Stimulated activated CD8-positive, alpha-beta memory T cell treated with anti-CD3 and anti-CD28 coated beads, Interleukin-15, amount 100 ng/mL, for 4 hours (primary cell): ENCODE measurements at places on chromosomes 13 and 19.

GRCh38 chr13:43303033-43303729, 279.8 kb downstream of the DNAJC15 start:
- DNase-seq, result no peak

GRCh38 chr19:9877780-9878510, 42.8 kb downstream of the PIN1 start:
- DNase-seq, result no peak

DNA sequence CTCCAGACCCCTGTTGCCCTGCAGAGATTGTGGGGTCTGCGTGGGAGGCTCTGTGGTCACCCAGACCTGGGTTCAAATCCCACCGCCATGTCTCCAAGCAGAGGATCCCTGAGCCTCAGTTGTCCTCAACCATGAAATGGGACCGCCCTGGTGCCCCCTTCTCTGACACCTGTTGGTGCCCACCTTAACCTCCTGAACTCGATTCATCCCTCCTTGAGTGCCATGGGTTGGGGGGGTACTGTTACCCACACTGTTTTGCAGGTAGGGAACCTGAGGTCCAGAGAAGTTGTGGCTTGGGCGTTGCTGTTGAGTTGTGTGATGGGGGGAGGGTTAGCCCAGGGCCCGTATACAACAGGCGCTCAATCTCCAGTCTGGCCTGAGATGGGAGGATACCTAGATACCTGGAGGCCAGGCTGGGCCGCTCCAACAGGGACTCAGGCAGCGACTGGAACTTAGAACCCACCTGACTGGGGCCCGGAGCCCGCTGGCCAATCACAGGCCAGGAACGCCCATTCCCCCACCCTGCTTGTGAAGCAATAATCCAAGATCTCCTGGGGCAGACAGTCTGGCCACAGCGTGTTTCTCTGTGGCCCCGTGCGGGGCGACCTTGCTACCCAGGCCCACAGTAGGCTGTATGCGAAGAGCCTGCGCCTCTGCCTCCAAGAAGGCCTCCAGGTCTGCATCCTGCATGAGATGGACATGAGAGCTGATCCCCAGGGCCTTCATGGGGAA, 2.8 kb downstream of the ARID3A start:
- no peak for DNase-seq

- no peak for DNase-seq
These were observed 17.5 kb upstream of the TICAM1 start for GRCh38 chr19:4849019-4849418.

DNA sequence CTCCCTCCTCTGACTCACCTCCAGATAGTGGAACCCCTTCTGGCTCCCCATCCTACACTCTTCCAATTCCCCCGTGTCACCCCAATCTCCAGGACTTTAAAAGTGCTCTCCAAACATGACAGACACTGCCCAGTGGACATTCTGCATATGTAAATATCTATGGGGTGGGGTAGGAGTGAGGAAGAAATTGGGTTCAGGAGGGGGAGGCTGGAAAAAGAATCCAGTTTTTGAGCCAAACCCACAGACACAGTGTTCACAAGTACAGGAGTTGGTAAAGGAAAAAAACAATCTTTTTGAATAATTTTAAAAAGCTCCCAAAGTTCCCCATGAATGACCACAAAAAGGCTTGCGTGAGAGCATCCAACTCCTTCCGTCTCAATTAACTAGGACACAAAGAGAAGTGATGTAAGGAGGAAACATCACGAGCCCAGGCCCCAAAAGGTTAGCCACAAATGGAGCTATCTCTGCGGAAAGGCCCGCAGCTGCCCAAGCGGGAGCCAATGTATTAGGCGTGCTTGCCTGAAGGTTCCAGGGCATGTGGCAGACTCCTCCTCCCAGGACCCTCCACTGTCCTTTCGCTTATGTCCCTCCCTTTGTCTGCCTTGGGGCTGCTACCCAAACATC, 18.0 kb downstream of the ZC3H4 start:
- no peak for DNase-seq

GRCh38 chr19:19034204-19034624, 811 bp downstream of the ARMC6 start:
- DNase-seq, result peak; percentile 68

DNA sequence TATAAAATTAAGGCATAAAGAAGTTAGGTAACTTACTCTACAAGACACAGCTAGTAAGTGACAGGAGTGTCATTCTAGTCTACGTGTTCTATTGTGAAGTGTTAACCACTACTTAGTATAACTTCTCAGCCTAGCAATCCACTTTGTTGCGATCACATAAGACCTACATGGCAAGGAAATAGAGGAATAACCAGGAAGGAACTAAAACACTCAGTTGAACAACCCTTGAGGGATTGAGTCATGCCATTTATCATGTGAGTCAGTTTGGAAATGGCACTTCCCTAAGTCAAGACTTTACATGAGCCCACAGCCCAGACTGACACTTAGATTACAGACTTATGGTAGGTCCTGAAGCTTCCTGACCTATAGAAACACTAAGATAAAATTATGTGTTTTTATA, 279.5 kb upstream of the PCDH20 start:
- DNase-seq, result no peak

- peak; percentile 57 for DNase-seq
These were observed 1.5 kb upstream of the TRAPPC5 start for GRCh38 chr19:7678971-7679751.

- DNase-seq, result no peak
These were observed 43.0 kb downstream of the DIAPH3 start for GRCh38 chr13:60120617-60121336.

- DNase-seq, result no peak
These were observed 7.5 kb upstream of the DACH1 start for GRCh38 chr13:71874458-71874857.

- DNase-seq, result no peak
These were observed 27.2 kb downstream of the RCBTB2 start for GRCh38 chr13:48505597-48506091.

GRCh38 chr19:38893341-38893771, 6.1 kb downstream of the SIRT2 start:
- no peak for DNase-seq

GRCh38 chr19:729965-730668, 20.8 kb upstream of the MISP start:
- no peak for DNase-seq

DNA sequence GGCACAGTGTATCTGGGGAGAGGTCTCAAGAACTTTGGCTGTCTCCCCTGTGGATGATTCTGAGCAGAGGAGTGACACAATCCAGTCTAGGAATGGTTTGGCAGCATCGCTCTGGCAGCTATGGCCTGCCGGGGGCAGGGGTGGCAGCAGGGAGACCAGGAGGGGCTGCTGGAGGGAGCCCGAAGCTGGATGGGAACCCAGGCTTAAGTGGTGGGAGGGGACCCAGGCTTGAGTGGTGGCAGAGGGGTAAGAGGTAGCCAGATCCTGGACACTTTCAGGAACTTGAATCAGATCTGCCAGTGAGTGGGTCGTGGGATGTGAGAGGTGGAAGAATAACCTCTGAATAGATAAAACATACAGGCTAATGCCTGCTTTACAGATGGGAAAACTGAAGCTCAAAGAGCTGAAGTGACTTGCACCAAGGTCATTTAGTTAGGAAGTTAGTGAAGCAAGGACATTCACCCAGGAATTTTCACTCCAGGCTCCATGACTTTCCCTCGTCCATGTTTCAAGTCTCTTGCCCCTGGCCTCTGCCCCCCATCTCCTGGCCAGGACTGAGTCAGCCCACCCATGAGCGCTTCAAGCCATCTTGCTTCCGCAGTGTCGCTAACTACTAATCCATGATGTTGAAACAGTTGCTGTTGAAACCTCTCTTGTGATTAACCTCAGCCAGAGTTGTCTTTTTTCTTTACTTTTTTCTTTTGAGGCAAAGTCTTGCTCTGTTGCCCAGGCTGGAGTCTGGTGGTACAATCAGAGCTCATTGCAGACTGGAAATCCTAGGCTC, 29.9 kb upstream of the C1QTNF9 start:
- no peak for DNase-seq
